ENCODE measurements at places on chromosomes 6 and 20.

- H3K36me3 ChIP-seq = peaks cover 81% of the 10 kb centered on the region
- no peak for DNase-seq
- no peak overlapping the region for H3K4me3 ChIP-seq
- no peaks in the 10 kb centered on the region for H3K27me3 ChIP-seq
- H3K4me1 ChIP-seq = no peaks in the 10 kb centered on the region
- no peak overlapping the region for H3K27ac ChIP-seq
These were observed 50.9 kb downstream of the MYH7B start for GRCh38 chr20:35006531-35006971.

- H3K4me3 ChIP-seq = no peak overlapping the region
- no peak for DNase-seq
- H3K4me1 ChIP-seq = peaks cover 17% of the 10 kb centered on the region
These were observed 356.8 kb downstream of the BTBD9 start for GRCh38 chr6:38282911-38283310.

DNA sequence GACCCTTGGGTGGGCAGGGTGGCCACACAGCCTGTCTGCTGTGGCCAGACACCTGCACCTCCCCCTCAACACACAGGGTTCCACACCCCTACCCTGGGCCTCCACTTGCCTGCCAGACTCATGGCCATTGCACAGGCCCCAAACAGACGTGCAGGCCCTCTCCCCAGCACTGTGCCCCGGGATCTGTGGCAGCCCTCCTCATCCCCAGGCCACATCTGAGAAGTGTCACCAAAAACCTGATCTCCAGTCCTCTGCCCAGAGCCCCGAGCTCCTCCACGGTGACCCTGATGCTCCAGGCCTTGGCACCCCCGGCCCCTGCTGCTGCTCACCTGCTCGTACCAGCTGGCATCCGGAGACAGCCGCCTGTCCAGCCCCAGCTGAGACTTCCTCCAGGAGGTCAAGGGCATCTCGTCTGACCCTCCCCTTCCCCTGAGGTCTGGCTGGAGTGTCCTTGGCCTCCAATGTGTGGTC lies 160.1 kb downstream of the DLL1 start:
- no peak overlapping the region for H3K27ac ChIP-seq
- no peaks in the 10 kb centered on the region for H3K36me3 ChIP-seq
- H3K4me1 ChIP-seq = no peaks in the 10 kb centered on the region
- no peaks in the 10 kb centered on the region for H3K27me3 ChIP-seq
- DNase-seq = no peak

DNA sequence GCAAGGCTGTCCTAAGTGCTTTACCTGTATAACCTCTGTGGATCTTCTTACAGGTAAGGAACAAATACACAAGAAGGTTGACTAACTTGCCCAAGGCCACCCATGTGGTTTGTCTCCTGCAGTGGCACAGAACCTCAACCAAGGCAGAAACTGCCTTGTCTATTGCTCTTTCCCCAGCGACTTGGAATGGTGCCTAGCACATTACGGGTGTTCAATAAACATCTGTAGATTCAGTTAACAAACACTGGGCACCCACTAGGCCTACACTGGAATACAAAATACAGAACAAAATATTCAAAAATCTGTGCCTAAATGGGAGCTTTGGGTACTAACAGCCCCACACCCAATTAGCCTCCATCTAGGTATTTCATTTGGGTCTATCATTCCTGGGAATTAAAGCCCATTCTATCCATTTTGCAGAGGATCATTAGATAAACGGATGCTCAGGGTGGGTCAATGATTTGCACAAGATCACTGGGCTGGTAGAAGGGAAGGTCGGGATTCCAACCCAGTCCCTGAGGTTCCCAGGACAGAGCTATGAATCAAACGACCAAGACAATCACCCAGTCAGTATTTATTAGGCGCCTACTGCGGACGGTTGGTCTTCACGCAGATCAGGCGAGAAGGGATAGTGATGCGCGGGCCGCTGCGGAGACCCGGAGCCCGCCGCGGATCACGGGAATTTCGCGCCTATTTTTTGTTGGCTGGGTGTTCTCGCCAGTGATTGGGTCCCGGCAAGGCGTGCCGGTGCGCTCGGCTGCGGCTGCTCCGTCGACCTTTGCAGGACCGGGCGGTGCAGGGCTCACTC lies at the start of gene STK35:
STK35 (plus strand) TSS at position 771 of the 808 bp plus-strand sequence. CDS start 55 bp downstream, outside the sequence.
- no peak for DNase-seq
- H3K36me3 ChIP-seq = peaks cover 3% of the 10 kb centered on the region
- peaks cover 16% of the 10 kb centered on the region for H3K4me1 ChIP-seq
- H3K27ac ChIP-seq = peak within 1 kb of the TSS; percentile 98

GRCh38 chr20:62676976-62677375 lies 31.7 kb upstream of the NTSR1 start:
- H3K4me3 ChIP-seq = no peak overlapping the region
- DNase-seq = no peak
- no peak overlapping the region for H3K27ac ChIP-seq
- no peaks in the 10 kb centered on the region for H3K4me1 ChIP-seq
- H3K36me3 ChIP-seq = no peaks in the 10 kb centered on the region
- H3K27me3 ChIP-seq = no peaks in the 10 kb centered on the region

DNA sequence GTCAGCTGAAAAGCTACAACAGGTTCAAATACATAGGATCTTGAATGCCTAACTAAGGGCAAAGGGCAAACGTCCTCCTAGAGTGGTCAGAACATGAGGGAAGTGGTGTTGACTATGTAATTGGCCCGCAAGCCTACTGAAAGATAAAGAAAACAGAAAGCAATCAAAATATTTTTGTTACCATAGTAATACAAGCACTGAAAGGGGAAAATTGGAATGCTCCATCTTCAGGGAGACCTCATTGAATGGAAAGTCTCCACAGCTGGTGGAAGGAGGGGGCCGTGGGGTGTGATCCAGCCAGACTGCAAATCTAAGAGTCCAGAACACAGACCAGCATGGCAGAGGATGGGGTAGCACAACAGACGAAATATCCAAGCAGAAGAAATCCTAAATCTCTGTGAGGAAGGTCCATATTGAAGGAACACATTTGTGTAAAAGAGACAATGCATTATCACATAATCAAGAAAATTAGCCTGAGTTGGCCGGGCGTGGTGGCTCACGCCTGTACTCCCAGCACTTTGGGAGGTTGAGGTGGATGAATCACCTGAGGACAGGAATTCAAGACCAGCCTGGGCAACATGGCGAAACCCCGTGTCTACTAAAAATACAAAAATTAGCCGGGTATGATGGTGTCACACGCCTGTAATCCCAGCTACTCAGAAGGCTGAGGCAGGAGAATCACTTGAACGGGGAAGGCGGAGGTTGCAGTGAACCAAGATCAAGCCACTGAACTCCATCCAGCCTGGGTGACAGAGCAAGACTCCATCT lies 39.5 kb downstream of the MTFR2 start:
- no peak for DNase-seq
- H3K36me3 ChIP-seq = no peaks in the 10 kb centered on the region
- no peaks in the 10 kb centered on the region for H3K27me3 ChIP-seq
- H3K4me3 ChIP-seq = no peak overlapping the region
- no peaks in the 10 kb centered on the region for H3K4me1 ChIP-seq

DNA sequence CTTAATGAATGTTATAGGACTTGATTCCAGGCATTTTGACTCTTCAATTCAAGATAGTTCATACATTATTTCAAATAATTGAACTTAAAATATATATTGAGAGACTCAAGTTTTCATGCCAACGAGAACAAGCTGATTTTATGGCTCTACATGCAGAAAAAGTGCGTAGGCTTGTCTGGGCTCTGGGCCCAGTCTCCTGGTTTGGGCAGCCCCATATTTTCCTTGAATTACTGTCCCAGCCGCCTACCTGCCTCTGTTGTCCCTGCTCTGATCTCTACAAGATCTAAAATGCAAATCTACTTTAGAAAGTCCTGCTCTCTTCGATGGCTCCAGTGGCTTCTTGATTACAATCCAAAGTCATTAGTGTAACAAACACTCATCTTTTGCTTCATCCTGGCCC lies 537.4 kb upstream of the CHD6 start:
- no peaks in the 10 kb centered on the region for H3K4me1 ChIP-seq
- DNase-seq = no peak
- no peaks in the 10 kb centered on the region for H3K36me3 ChIP-seq
- H3K27ac ChIP-seq = no peak overlapping the region

DNA sequence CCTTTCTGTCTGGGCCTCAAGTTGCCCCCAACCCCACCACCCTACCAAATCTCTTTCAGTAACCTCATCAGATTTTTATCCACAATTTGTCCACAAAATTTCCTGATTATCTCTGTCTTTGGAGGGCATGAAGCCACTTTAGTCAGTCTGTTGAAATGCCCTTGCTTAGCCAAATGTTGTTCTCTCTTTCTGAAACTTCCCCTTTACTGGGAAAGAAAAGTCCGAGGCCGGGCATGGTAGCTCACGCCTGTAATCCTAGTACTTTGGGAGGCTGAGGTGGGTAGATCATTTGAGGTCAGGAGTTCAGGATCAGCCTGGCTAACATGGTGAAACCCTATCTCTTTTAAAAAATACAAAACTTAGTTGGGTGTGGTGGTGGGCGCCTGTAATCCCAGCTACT lies 33.8 kb downstream of the TOMM6 start:
- DNase-seq = no peak
- no peak overlapping the region for H3K4me3 ChIP-seq
- H3K27me3 ChIP-seq = no peaks in the 10 kb centered on the region
- H3K27ac ChIP-seq = no peak overlapping the region

DNA sequence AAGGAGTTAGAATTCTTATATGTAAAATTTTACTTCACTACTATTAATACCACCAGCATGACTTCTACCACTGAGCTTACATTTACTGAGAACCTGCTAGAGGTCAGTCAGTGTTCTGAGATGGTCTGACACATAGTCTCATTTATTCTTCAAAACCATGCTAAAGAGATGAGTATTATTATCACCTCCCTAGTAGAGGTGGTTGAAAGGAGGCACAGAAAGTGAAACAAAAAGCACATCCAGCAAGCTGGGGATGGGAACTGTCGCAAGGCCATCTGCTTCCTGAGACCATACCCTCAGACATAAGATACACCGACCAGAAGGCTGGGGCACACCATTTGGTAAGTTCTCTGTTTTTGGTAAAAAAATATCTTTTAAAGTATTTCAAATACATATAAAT lies 137.7 kb downstream of the INSM1 start:
- H3K4me3 ChIP-seq = no peak overlapping the region
- peaks cover 1% of the 10 kb centered on the region for H3K36me3 ChIP-seq
- no peaks in the 10 kb centered on the region for H3K27me3 ChIP-seq
- no peaks in the 10 kb centered on the region for H3K4me1 ChIP-seq

GRCh38 chr6:35993150-35993549 lies 31.3 kb downstream of the SLC26A8 start:
- no peak overlapping the region for H3K27ac ChIP-seq
- no peaks in the 10 kb centered on the region for H3K4me1 ChIP-seq
- no peak for DNase-seq
- H3K4me3 ChIP-seq = no peak overlapping the region
- no peaks in the 10 kb centered on the region for H3K27me3 ChIP-seq

DNA sequence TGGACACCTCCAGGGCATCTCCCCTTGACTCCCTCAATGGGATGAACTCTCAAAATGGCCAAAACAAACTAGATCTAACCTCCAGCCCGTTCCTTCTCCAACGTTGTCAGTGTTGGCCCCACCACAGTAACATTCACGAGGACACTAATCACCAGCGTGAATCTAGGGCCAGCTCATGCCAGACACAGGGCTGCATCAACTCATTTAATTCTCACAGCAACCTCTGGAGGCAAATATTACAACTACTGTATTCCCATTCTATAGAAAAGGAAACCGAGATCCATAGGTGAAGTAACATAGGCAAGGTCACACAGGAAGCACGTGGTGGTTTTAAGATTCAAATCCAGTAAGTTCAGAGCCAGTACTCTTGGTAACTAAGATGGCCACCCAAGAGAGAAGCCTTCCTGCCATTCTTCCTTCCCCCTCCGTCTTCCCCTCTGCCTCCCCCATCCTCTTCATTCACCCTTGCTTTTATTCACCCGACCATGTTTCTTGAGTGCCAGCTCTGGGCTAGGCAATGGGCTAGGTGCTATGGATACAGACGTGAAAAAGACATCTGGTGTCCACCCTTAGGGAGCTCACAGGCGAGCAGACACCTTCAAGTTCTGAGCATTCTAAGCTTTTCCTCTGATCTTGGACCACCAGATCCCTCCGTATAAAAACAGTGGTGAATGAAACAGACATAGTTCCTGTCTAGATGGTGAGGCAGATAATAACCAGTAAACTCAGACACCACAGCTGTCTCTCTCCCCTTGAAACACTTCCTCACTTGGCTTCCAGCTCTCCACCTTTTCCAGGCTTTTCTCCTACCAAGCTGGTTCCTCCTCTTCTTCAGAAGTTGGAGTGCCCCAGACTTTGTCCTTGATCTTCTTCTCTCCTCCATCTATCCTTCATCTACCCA lies 9.6 kb downstream of the CCM2L start:
- DNase-seq = no peak
- H3K36me3 ChIP-seq = no peaks in the 10 kb centered on the region
- H3K4me1 ChIP-seq = peaks cover 6% of the 10 kb centered on the region
- H3K27me3 ChIP-seq = no peaks in the 10 kb centered on the region
- H3K27ac ChIP-seq = no peak overlapping the region
- H3K4me3 ChIP-seq = peak overlapping the region; percentile 64

GRCh38 chr20:43953919-43954592 lies 39.4 kb downstream of the TOX2 start:
- H3K27me3 ChIP-seq = no peaks in the 10 kb centered on the region
- peaks cover 41% of the 10 kb centered on the region for H3K4me1 ChIP-seq
- no peaks in the 10 kb centered on the region for H3K36me3 ChIP-seq
- peak overlapping the region; percentile 80 for H3K27ac ChIP-seq

- no peak overlapping the region for H3K27ac ChIP-seq
- no peaks in the 10 kb centered on the region for H3K36me3 ChIP-seq
- no peaks in the 10 kb centered on the region for H3K4me1 ChIP-seq
These were observed 9.1 kb downstream of the ANKRD66 start for GRCh38 chr6:46755865-46756264.

- H3K27ac ChIP-seq = peak overlapping the region; percentile 56
- H3K4me3 ChIP-seq = no peak overlapping the region
- DNase-seq = peak; percentile 96
These were observed 22.4 kb downstream of the ZMYND8 start for GRCh38 chr20:47334022-47334551.

GRCh38 chr6:6734479-6735465 lies 146.3 kb downstream of the LY86 start:
- peaks cover 8% of the 10 kb centered on the region for H3K27me3 ChIP-seq
- no peaks in the 10 kb centered on the region for H3K4me1 ChIP-seq
- H3K36me3 ChIP-seq = no peaks in the 10 kb centered on the region

DNA sequence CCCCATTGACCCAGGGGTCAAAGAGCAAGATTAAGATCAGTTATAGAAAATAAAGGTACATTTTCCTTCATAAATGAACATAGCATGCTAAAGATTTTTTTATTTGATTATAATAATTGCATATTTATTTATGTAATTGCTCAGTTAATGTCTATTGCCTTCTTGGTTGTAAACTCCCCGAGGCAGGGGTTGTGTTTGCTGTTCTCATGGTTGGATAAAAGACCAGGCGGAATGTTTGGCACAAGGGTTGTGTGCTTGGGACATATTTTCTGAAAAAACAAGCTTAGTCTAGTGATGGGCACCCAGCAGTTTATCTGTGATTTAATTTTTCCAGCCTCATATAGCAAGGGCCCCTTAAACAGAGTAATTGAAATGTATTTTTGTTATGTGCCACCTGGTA lies 47.5 kb upstream of the ZFP64 start:
- H3K36me3 ChIP-seq = no peaks in the 10 kb centered on the region
- H3K27me3 ChIP-seq = no peaks in the 10 kb centered on the region
- no peaks in the 10 kb centered on the region for H3K4me1 ChIP-seq
- H3K27ac ChIP-seq = no peak overlapping the region
- DNase-seq = no peak
- H3K4me3 ChIP-seq = no peak overlapping the region
